ENCODE measurements at places on chromosomes 7 and 10.

DNA sequence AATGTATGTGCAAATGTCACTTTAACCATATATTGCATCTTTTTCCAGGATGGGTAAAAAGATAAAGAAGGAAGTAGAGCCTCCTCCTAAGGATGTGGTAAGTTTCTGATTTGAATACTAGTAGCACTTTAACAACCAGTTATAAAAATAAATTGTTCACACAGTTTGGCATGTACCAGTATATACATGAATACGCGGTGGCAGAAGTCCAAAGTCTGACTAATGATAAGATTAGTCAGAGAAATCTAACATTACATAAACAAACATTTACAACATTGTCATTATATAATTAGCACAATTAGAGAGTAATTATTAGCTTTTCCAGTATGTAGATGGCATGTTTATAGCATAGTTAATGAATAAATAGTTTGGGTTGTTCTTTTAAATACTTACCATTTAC is 4.1 kb downstream of the ARMC3 start:
- DNase-seq, result no peak

GRCh38 chr7:71477441-71477840 is 345.5 kb downstream of the GALNT17 start:
- no peak for DNase-seq

DNA sequence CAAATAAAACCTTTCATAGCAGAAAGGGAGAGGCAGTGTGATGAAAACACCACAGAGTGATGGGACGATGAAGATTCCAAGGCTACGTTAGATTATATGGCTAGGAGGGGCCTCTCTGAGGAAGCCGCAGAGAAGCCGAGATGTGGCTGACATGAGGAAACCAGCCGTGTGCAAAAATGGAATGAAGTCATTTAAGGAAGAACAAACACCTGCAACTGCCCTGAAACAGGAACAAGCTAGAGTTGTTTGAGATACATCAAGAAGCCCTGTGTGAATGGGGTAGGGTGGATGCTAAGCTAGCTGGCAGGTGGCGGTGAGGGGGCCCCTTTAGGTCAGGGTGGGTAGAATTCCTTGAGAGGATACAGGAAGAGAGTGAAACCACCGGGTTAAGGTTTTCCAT is 129.5 kb downstream of the KLF6 start:
- DNase-seq, result no peak

- DNase-seq, result no peak
Measured at GRCh38 chr10:15201589-15202300, 33.3 kb upstream of the NMT2 start.

DNA sequence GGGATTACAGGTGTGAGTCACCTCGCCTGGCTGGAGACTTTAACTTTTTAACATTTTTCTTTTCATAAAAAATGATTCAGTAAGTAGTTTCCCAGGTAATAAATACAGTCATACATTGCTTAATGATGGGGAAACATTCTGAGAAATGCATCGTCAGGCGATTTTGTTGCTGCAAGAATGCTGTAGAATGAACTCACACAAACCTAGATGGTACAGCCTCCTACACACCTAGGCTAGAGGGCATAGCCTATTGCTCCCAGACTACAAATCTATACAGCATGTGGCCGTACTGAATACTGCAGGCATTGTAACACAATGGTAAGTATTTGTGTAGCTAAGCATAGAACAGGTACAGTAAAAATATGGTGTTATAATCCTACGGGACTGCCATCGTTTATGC is 108.5 kb upstream of the SFMBT2 start:
- no peak for DNase-seq

All from DMS79 (cell line).